Hippocampal formation (tissue), 2 donors: ENCODE measurements at places on chromosomes 12 and 14.

- no peak for DNase-seq
Measured at GRCh38 chr12:110093631-110094311, 30.4 kb upstream of the IFT81 start.

GRCh38 chr14:106776395-106776983, 1250.1 kb downstream of the TMEM121 start:
- no peak for DNase-seq

DNA sequence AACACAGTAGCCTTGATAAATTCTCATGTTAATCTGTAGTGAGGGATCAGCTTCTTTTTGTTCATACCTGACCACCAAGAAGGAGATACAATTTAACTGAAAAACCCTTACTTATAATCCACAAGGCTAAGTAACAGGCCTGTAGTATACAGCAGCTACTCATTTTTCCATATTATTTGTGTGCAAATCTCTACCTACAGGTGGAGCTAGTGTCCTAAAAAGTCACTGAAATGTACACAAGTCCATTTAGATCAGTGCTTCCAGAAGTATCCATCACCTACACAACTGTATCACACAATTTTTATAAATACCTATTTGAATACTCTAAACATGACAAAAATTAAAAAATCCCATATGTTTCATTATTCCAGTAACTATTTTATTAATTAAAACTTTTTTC, 173.2 kb downstream of the SLC35F4 start:
- DNase-seq, result no peak

- no peak for DNase-seq
Measured at GRCh38 chr12:123829561-123829960, 67.5 kb downstream of the DNAH10 start.

- no peak for DNase-seq
Measured at GRCh38 chr12:102182635-102183034, 15.0 kb downstream of the PMCH start.

DNA sequence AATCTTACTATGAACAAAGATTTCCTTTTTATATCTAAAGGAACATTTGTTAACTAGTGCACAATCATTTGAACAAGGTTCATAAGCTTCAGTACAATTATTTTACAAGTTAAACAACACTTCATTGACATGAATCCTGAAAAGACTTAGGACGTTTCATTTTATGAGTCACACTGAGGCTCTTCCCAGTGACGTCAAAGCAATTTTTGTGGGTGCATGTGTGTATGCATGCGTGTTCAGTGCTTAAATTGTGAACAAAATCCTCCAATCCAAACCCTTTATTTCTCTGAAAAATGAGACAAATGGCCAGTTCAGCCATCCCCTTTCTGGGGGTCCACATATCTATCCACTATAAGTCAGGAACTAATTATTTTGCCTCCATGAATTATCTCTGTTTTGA, 2.9 kb downstream of the LMNTD1 start:
- DNase-seq, result no peak

- DNase-seq, result no peak
Measured at GRCh38 chr12:122107261-122107660, 28.7 kb downstream of the MLXIP start.

DNA sequence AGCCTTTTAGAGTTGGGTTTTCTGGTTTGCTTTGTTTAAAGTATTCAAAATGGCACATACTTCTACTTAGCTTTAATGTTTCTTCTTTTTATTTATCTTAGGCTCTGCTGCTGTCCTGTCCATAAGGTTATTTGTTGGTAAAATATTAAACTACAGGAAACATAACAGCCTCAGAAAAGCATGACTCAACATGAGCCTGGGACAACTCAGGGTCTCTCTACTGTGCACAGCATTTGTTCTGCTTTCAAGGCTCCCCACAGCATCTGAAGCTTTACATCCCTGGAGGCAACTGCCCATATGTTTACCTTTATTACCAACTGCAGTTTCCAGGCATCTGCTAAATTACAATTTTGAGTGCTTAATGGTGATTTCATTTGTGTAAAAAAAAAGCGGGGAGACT, 954.2 kb upstream of the FBXO33 start:
- DNase-seq, result no peak

- no peak for DNase-seq
Measured at GRCh38 chr12:25420116-25420515, 133.0 kb downstream of the LMNTD1 start.

- DNase-seq, result no peak
Measured at GRCh38 chr12:11897923-11898322, 172.8 kb upstream of the BCL2L14 start.

DNA sequence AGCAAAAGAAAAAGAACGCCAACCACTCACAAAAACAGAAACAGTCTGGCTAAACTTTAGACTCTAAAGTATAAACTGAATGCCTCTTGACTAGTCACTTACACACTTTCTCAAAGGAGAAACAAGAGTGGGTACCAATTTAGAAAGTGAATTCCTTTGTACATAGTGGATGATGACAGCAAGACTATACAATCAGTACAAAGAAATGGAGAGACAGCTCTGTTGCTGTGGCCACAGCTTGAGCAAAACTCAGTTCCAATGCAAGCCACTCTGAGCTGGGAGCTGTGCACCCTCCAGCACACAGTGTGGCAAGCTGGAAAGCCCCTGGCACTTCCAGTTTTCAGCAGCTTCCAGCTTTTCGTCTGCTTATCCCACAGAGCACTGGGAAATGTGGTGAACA, 21.7 kb downstream of the NT5DC3 start:
- DNase-seq, result no peak

- DNase-seq, result no peak
Measured at GRCh38 chr12:32444895-32445294, 45.5 kb downstream of the FGD4 start.

- no peak for DNase-seq
Measured at GRCh38 chr12:46167412-46167811, 101.4 kb downstream of the SLC38A1 start.

GRCh38 chr12:117053050-117053400, 46.2 kb downstream of the TESC start:
- DNase-seq, result no peak

DNA sequence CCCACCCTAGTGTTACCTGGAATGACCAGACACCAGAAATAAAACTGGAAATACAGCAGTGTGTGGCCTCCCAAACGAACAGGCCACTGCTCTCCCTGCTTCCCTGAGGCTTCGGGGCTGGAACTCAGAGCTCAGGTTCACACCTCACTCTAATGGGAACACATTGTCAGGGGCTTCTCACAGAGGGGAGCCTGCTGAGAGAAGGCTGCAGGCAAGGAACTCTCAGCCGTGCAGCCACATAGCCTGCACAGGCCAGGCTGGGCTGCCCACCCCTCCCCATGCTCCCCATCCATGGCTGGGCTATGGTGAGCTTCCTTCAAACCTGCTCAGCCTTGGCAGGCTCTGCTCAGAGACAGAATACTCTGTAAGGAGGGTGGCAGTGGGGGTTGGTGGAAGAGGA, 302.5 kb downstream of the EMP1 start:
- no peak for DNase-seq

DNA sequence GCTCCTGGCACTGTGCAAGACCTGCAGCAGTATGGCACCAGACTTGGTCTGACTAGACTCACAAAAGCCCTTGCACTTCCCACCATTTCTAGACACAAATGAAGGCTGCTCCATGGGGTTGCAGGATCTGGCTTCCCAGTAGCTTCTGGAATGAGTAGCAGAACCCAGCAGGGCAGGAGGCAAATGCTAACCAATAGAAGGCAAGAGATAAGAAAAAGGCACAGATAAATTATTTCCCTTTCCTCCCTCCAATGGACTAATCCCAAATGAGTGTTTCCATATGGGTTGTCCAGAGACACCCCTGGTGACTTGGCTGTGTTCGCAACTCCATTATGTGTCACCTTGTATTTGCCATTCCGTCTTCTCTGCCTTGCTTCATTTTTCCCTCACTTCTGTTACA, 49.7 kb downstream of the KIF21A start:
- no peak for DNase-seq

- peak; percentile 67 for DNase-seq
Measured at GRCh38 chr14:61608245-61609165, 86.8 kb upstream of the HIF1A start.

- DNase-seq, result no peak
Measured at GRCh38 chr12:45223868-45224267, 8.0 kb downstream of the ANO6 start.

DNA sequence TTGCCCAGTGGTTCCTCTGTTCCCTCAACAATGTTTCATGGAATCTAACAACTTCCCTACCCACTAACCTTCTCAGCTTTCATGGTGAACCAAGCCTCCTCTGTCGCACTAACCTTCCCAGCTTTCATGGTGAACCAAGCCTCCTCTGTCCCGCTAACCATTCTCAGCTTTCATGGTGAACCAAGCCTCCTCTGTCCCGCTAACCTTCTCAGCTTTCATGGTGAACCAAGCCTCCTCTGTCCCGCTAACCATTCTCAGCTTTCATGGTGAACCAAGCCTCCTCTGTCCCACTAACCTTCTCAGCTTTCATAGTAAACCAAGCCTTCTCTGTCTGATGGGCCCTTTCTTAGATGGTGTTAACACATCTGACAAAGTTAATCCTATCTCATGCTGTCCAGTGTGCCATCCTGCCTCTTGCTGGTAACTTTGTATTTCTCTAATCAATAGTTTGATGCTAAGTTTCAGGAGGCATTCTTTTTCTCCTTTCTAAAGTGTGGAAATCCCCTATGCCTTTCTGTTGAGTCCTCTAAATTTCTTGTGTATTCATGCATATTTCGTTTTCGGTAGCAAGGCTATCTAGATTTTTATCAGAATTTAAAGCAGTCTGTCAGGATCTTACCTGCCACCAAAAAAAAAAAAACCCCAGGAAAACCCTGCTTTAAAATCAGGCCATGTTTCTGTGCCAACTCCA, 26.8 kb upstream of the KCNK13 start:
- no peak for DNase-seq

- no peak for DNase-seq
Measured at GRCh38 chr12:101909646-101910045, 32.3 kb downstream of the DRAM1 start.

- no peak for DNase-seq
Measured at GRCh38 chr12:6697584-6698351, 2.8 kb downstream of the PIANP start.

DNA sequence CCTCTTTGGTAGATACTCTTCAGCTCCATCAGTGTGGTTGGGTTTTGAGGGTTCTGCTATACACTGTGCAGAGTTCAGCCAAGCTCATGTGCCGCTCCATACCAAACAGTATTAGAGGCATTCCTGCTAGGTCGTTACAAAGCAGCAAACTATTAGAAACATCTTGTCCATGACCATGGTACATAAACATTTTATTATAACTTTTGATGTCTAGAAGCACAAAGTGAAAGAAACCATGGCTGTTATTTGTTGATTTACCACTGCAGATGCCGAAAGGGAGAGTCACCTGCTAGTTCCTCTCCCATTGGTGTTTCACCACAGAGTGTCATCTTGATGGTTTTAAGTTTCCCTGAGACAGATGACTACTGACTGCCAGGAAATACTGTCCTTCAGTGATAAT, 242.0 kb downstream of the ADAMTS20 start:
- DNase-seq, result no peak

DNA sequence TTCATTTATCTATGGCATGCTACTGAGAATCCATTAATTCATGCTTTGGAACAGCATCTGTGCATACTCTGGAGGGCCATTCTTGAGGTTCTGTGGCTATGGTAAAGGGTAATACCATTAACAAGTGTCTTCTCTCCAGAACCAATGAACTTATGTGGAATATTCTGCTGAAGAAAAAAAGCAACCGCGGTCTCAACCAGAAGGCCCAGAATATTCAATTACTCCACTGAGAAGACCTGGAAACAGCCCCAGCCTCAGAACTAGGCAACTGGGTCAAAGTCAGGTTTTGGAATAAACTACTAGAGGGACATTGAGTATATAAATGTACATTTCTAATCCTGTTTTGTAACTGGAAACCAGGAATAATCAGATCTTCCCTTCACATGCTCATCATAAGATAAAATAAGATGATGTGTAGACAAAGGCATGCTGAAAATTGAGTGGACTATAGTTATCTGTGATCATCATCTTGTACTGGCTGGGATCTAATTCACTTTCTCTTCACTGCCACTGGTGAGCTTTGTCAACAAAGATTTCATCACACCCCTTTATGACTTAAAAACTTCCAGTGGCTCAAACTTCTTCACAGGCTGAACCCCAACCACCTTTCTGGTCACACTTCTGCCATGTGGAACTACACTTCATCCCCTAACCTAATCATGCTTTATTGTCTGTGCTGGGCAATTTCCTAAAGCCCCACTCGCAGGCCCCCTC, 6.0 kb downstream of the SPTB start:
- no peak for DNase-seq

- DNase-seq, result no peak
Measured at GRCh38 chr12:2974560-2974971, 15.4 kb downstream of the TEAD4 start.

GRCh38 chr12:48350249-48351021, at the start of gene ZNF641:
Gene ZNF641, minus strand, starts transcription at chr12:48350919. Its CDS starts 2,829 bp downstream, at chr12:48348090.
- DNase-seq, result peak; percentile 77

GRCh38 chr12:59859171-59859510, 263.3 kb downstream of the SLC16A7 start:
- no peak for DNase-seq

GRCh38 chr12:53805067-53805466, 53.3 kb upstream of the CISTR start:
- no peak for DNase-seq

DNA sequence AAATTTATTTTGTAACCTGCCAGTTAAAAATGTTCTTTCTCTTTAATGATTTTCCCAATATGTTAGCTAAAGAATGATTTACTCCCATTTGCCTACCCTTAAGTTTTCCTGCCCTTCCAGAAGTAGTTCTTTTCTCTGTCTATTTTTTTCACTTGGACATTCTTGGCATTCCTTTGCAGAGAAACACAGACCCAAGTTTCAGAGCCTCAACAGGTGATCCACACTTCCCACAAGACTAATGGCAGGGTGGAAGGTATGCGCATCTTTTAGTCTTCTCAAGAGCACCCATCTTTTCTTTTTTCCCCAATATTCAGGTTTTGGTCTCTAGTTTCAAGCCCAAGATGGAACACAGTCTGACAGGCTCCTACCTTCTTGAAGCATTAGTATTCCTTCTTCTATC, 420.7 kb downstream of the ADAMTS20 start:
- no peak for DNase-seq

GRCh38 chr14:65210118-65210821, 108.0 kb upstream of the MAX start:
- DNase-seq, result peak; percentile 12

- DNase-seq, result peak; percentile 15
Measured at GRCh38 chr14:89214221-89214965, 202.6 kb downstream of the FOXN3 start.

DNA sequence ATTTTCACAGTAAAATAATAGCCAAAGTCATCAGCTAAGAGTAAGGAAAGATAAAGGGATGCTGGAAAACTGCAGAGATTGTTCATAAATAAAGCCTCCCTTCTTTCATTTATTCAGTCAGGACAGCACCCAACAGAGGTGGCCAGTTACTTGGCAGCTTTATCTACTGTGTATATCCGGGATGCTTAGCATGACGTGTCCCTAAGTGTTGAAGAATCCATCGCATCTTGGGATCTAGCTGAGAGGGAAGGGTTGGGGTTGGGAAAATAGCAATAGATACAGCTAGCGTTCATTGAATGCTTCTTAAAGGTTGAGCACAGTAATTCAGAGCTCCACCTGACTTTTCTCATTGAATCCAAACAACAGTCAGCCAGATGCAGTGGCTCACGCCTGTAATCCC, 5.6 kb upstream of the ERBB3 start:
- no peak for DNase-seq
